ENCODE measurements at places on chromosomes 13 and 19.
A peak's percentile ranks its signal among the peaks of the same experiment; 100 is the strongest.

- DNase-seq, result peak; percentile 70
These were observed 1.6 kb upstream of the KLK10 start for GRCh38 chr19:51020988-51021651.

- no peak for DNase-seq
These were observed 278.9 kb upstream of the ARGLU1 start for GRCh38 chr13:106846571-106847448.

GRCh38 chr13:37201081-37201480 is 95.6 kb upstream of the CSNK1A1L start:
- DNase-seq, result no peak

DNA sequence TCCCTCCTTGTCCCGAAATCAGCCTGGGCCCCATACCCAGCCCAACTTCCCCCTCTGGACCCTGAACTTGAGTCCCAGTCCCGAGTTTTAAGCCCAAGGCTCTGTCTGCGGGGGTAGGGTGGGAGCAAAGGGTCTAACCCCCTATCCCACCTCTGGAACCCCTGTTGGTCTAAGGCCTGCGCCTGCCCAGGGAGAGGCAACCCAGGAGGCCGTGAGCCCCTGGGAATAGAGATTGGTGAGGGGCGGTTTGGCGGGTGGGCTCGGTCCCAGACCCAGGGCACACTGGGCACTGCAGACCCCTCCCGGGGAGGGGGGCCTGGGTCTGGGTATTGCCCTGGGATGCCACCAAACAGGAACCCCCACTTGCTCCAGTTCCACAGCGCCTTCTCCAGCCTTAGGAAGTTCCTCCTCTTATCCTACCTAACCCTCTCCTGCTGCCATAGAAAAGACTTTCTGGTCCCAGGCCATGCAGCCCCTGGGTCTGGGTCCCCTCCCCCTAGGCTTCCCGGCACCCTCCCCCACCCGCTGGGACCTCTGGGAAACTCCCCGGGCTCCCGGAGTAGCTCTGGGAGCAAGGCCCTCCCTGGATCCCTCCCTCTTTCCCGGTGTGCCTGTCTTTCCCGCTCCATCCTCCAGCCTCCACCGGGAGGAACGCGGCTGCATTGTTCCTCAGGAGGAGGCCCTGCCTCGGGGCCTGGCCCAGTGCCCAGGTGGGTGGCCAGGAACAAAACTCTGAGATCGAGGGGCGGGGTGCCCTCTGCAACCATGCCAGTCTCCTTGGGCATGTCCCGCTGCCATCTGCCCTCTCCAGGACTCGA is 33.6 kb upstream of the NANOS3 start:
- DNase-seq, result no peak

GRCh38 chr19:48396016-48396823 is 2.8 kb downstream of the GRIN2D start:
- no peak for DNase-seq

GRCh38 chr19:14404312-14404711 is 14.8 kb downstream of the DDX39A start:
- no peak for DNase-seq

- peak; percentile 92 for DNase-seq
These were observed 113.3 kb downstream of the SIPA1L3 start for GRCh38 chr19:38020311-38020710.

GRCh38 chr19:4199699-4200293 is 17.3 kb downstream of the ANKRD24 start:
- DNase-seq, result no peak
